ENCODE measurements at places on chromosomes 2 and 18. TPM values are rescaled to one million over a fixed set of nuclear protein-coding genes. Genes with fewer than 3 reads are reported as not detected.

DNA sequence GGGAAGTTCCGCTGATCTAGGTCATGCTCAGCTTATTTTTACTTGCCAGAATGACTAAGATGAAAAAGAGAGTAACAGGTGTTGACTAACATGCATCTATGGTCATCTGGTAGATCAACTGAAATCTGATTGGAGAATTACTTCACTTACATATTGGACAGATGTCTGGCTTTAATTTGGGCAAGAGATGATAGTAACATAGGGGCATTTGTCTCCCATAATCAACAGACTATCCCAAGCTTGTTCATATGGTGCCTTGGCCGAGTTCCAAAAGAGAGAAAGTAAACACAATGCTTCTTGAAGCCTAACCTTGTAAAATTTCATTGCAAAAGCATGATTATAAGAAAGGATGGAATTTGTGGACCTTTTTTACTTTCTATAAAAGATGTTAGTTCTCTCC lies 503.7 kb downstream of the ADCYAP1 start:
- H3K27me3 ChIP-seq = no peaks in the 10 kb centered on the region
- DNase-seq = no peak
- no peak overlapping the region for H3K27ac ChIP-seq

DNA sequence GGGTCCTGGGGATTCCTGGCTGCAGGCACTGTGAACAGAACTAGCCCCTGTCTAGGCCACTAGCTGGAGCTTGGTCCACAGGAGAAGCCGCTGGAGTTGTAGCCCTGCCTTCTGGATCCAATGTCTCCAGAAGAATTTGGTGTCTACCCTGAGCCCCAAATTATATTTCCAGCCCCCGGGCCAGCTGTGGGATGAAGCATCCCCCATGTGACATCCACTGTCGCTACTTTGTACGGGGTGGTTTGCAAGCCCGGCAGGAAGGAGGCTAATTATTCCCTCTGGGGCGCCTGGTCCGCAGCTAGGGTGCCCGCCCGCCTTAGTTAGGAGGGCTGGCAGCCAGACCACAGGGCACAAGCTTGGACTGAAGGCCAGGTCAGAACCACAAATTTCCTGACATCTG lies 106.5 kb downstream of the SMAD7 start:
- H3K4me1 ChIP-seq = peaks cover 43% of the 10 kb centered on the region
- no peaks in the 10 kb centered on the region for H3K36me3 ChIP-seq
- no peak overlapping the region for H3K27ac ChIP-seq
- DNase-seq = peak; percentile 46

GRCh38 chr2:19185086-19185485 lies 173.3 kb downstream of the OSR1 start:
- H3K4me3 ChIP-seq = no peak overlapping the region
- no peaks in the 10 kb centered on the region for H3K27me3 ChIP-seq
- no peaks in the 10 kb centered on the region for H3K4me1 ChIP-seq
- no peak overlapping the region for H3K27ac ChIP-seq
- no peak for DNase-seq
- no peaks in the 10 kb centered on the region for H3K36me3 ChIP-seq

GRCh38 chr2:207108440-207108839 lies 57.3 kb downstream of the KLF7 start:
- peaks cover 5% of the 10 kb centered on the region for H3K4me1 ChIP-seq
- H3K36me3 ChIP-seq = peaks cover 27% of the 10 kb centered on the region
- no peak overlapping the region for H3K4me3 ChIP-seq
- DNase-seq = no peak
- no peak overlapping the region for H3K27ac ChIP-seq

GRCh38 chr2:26054598-26055348 lies 20.9 kb downstream of the RAB10 start:
- H3K27me3 ChIP-seq = no peaks in the 10 kb centered on the region
- H3K4me3 ChIP-seq = no peak overlapping the region
- H3K4me1 ChIP-seq = peaks cover 11% of the 10 kb centered on the region
- H3K27ac ChIP-seq = no peak overlapping the region

DNA sequence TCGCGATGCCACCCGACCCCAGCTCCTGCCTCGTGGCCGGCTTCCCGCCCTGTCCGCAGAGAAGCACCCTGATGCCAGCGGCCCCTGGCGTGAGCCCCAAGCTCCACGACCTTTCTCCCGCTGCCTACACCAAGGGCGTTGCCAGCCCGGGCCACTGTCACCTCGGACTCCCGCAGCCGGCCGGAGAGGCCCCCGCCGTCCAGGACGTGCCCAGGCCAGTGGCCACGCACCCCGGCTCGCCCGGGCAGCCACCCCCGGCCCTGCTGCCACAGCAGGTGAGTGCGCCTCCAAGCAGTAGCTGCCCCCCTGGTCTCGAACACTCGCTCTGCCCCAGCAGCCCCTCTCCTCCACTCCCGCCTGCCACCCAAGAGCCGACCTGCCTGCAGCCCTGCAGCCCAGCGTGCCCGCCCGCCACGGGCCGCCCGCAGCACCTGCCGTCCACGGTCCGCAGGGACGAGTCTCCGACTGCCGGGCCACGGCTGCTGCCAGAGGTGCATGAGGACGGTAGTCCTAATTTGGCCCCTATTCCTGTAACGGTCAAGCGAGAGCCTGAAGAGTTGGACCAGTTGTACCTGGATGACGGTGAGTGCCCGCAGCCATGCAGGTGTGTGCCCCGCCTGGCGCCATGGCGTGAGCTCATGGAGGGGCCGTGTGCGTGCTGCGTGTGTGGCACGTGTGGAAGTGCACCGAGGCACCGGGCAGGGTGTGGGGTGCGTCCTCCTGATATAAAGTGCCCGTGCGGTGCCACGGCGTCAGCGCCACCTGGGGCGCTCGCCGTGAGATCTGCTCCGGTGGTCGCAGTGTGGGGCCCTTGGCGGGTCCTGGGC lies 90.8 kb downstream of the NFATC1 start:
- peak; percentile 57 for DNase-seq
- H3K27ac ChIP-seq = no peak overlapping the region
- no peaks in the 10 kb centered on the region for H3K4me1 ChIP-seq

DNA sequence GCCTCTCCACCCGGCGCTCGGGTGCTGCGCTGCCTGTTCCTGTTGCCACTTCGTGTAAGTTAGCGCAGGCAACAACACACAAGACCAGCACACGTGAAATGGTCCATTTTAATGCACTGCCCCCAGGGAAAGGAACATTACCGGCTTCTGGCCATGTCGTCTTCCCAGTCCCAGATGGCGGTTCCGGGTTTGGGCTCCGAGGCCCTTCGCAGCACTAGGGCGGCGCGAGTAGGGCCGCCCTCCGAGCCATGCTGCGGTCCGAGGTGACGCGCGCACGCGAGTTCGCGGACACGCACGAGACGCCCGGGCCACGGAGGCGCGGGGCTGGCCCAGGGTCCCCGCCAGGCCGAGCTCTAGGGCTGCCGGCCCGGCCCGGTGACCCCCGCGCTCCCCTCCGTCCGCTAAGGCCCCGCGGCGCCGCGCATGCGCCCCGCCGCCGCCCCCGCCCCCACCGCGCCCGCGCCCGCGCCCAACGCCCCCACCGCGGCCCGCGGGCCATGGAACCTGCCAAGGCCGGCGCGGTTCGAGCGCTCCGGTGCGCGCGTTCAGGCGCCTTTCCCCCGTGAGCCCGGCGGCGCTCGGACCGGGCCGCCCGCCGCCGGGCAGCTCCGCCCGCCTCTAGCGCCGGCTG lies 367 bp upstream of the ZNF236 start:
- peak overlapping the region; percentile 90 for H3K27ac ChIP-seq
- DNase-seq = peak; percentile 83
- no peaks in the 10 kb centered on the region for H3K36me3 ChIP-seq
- peak overlapping the region; percentile 96 for H3K4me3 ChIP-seq
- no peaks in the 10 kb centered on the region for H3K27me3 ChIP-seq

- no peak overlapping the region for H3K4me3 ChIP-seq
- H3K36me3 ChIP-seq = no peaks in the 10 kb centered on the region
- no peaks in the 10 kb centered on the region for H3K27me3 ChIP-seq
- no peak overlapping the region for H3K27ac ChIP-seq
- no peaks in the 10 kb centered on the region for H3K4me1 ChIP-seq
Observed at GRCh38 chr2:8378016-8378810, 303.6 kb upstream of the ID2 start.

DNA sequence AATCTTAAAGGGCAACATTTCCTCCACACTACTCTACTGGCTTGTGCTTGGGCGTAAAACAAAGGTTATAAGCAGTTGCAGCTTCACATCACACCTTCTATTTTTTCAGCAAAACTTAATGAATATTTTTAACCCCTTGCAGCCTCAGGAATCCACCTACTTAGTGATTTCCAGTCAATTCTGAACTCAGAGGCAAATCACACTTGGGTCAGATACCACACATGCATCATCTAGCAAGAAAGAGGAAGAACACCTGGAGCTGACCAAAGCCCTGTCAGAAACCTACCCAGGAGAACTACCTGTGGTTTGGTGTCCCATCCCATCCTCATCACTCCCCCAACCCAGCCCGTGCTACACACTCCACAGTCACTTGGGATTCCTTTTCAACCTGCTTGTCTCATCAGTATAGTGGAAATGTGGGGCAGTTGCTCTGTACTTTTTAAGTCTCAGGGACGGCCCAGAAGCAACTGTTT lies 25.5 kb downstream of the PIAS2 start:
- H3K36me3 ChIP-seq = peaks cover 15% of the 10 kb centered on the region
- no peak overlapping the region for H3K4me3 ChIP-seq
- DNase-seq = no peak
- no peaks in the 10 kb centered on the region for H3K27me3 ChIP-seq
- H3K27ac ChIP-seq = no peak overlapping the region

CAPN13 gene
- total RNA-seq = 19.2 TPM

SCG2 gene
- total RNA-seq = 0.61 TPM

OR6B2 gene
- total RNA-seq = not detected

EFHD1 gene
- 10.7 TPM for total RNA-seq
